Sigmoid colon (tissue), 7 donors: ENCODE measurements at places on chromosomes 16 and 17. TPM values are rescaled to one million over a fixed set of nuclear protein-coding genes. Genes with fewer than 3 reads are reported as not detected.

Gene KIFC3
- total RNA-seq = 31.0 TPM

Gene TBC1D3H
- not detected for total RNA-seq

Gene ZMYND15
- total RNA-seq = 0.36 TPM

GRCh38 chr17:29238133-29238850 is 8.4 kb upstream of the CRYBA1 start:
- DNase-seq = no peak

- DNase-seq = peak; percentile 94
Observed at GRCh38 chr16:67562526-67562917, at the start of gene CTCF. CTCF (plus strand) TSS chr16:67562526; CDS start chr16:67610833, 48,307 bp downstream.

GRCh38 chr17:79212149-79213087 is 137.8 kb downstream of the ENGASE start:
- no peak for DNase-seq

GRCh38 chr17:69480245-69480644 is 65.7 kb downstream of the MAP2K6 start:
- DNase-seq = no peak

- DNase-seq = no peak
Observed at GRCh38 chr16:82533189-82533588, 93.6 kb upstream of the CDH13 start.

- DNase-seq = no peak
Observed at GRCh38 chr17:64599187-64599676, 62.9 kb downstream of the SMURF2 start.

DNA sequence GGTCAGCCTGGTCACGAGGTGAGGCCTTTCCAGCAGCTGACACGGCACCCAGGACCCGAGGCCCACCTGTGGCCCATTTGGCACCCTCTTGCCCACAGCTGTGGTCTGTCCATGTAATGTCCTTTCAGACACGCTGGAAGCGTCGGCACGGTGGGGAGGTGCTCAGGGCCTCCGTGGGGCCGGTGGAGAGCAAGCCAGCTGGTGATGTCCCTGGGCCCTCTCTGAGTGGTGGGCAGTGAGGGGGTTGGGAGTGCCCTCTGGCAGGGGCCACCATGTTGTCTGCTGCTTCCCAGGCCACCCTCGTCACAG is 97.3 kb upstream of the ZNF469 start:
- DNase-seq = no peak
